ENCODE measurements at places on chromosomes 3 and 15.

DNA sequence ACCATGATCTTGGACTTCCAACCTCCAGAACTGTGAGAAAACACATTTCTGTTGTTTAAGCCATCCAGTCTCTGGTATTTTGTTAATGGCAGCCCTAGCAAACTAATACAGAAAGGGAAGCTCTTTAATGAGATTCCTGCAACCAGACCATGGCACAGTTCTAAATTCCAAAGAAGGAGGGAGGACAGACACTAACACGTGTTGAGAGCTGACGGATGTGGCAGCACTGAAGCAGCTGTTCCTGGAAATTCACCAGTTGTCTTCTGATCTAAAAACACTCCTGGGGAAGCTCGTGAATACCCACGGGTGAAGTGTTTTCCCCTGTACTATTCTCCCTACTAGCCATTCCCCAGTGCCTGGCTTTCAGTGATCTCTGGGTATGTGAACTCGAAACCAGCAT is 56.7 kb downstream of the RPL22L1 start:
- no peak for DNase-seq
- no peak overlapping the region for H3K27ac ChIP-seq
- no peaks in the 10 kb centered on the region for H3K36me3 ChIP-seq
- H3K4me3 ChIP-seq = no peak overlapping the region
- H3K27me3 ChIP-seq = peaks cover 6% of the 10 kb centered on the region
- peaks cover 23% of the 10 kb centered on the region for H3K4me1 ChIP-seq

- H3K36me3 ChIP-seq = no peaks in the 10 kb centered on the region
- no peak for DNase-seq
- H3K4me1 ChIP-seq = peaks cover 11% of the 10 kb centered on the region
- H3K4me3 ChIP-seq = no peak overlapping the region
- H3K27me3 ChIP-seq = peaks cover 9% of the 10 kb centered on the region
Observed at GRCh38 chr3:64441861-64442260, 216.6 kb upstream of the PRICKLE2 start.

GRCh38 chr3:25910997-25911396 is 121.1 kb downstream of the OXSM start:
- peaks cover 8% of the 10 kb centered on the region for H3K4me1 ChIP-seq
- DNase-seq = no peak
- H3K4me3 ChIP-seq = no peak overlapping the region
- H3K36me3 ChIP-seq = no peaks in the 10 kb centered on the region
- no peaks in the 10 kb centered on the region for H3K27me3 ChIP-seq

DNA sequence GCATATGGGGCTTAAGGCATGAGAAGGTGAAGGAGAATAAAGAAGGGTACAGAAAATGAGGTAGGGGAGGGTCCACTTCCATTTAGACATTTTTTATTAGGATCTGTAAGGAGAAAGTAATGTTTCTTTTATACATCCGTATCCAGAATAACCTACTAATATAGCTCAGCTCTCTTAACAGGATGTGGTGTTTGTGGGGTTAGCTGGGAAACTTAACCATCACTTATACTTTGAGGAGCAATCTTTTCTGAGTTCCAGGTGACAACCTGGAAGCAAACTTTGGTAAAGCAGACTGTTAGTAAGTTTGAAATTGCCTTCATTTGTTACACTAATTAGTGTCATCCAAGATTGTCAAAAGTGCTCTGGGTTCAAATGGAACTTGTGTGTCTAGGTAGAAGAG is 36.6 kb downstream of the BUB1B start:
- no peaks in the 10 kb centered on the region for H3K4me1 ChIP-seq
- H3K36me3 ChIP-seq = no peaks in the 10 kb centered on the region
- no peak overlapping the region for H3K4me3 ChIP-seq
- DNase-seq = no peak
- no peaks in the 10 kb centered on the region for H3K27me3 ChIP-seq
- no peak overlapping the region for H3K27ac ChIP-seq

GRCh38 chr3:29695643-29696198 is 414.9 kb downstream of the RBMS3 start:
- peak overlapping the region; percentile 16 for H3K27ac ChIP-seq
- DNase-seq = no peak

Measured in endothelial cell (in vitro differentiated cells).